ENCODE measurements at places on chromosomes 3 and 15.

DNA sequence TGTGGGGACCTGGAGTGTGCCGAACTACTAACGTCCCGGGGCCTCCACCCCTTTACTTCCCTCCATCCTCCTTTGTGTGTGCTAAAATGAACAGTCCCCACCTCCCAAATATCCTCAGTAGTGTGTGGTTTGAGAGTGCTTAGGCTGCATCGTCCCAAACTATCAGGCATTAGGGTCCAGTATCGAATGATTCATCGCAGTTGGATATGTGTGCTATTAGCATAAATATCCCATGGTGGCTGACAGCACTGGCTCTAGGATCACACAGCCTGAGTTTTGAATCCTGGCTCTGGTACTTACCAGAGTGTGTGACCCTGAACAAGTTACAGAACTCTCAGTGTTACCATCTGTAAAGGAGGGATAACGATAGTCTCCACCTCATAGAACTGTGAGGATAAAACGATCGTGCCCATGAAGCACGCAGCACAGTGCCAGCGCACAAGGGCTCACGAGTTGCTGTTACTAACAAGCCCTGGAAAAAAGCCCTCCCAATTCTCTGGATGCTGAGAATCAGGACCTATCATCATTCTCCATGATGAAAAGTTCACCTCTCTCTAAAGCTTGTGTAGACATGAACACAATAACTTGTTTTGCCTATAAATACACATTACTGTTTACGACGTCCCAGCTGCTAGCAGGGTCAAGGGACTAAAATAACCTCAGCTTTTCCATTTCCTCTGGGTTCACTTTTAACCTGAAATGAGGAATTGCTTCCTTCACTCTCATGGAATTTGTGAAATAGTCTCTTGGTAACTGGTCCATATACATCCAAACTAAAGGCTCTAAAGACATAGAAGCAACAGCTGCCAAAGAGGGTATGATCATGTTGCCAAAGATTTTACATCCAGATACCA, 51.0 kb downstream of the VGLL4 start:
- DNase-seq = no peak

DNA sequence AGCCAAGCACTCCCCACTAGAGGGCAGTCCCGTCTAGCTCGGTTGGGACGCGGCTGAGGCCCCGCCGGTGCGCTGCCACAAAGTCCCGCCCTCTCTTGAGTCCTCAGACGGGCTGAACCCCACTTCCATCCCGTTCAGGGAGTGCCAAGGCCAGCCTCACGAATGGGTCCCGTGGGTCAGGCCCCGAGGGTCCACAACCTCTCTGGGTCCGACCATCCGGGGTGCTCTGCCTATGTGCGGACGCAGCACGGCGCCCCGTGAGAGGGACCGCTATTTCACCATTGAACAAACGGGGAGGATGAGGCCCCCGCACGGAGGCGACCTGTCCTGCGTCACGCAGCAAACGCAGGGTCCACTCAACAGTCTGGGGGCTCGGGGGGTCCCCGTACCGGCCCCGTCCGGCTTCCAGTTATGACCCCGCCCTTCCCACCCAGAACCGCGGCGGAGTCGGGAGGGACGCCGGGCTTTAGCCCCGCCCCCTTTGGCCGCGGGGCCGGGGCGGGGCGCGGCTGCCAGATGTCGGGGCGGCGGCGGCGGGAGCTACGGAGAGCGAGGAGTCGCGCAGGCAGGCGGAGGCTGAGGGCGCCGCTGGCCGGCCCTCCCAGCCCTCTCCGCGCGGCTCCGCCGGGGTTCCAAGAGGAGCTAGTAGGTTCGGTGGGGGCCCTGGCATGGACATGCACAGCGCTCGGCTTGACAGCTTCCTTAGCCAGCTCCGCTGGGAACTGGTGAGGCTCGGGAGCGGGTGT, at the start of gene INKA1:
Gene INKA1 (plus strand): TSS at position 543 of the 746 bp plus-strand sequence. CDS start 132 bp downstream, at position 675.
- DNase-seq = peak; percentile 82

DNA sequence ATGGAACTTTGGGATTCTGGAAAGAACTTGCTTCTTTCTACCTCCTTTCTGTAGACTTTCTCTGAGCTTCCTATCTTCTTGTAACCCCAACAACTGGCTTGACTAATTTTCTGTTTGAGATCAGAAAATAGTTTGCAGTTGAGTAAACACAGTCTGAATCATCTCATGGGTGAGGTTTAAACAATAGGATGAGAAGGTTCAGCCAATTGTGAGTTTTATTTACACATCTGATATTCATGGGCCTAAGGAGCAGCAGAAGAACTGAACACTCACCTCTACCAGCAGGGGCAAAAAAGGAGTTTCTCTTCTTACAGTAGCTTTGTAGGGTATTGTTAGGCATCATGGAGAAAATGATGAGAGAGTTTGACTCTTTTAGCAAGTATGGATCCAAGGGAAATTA, 54.2 kb downstream of the DTWD1 start:
- no peak for DNase-seq

DNA sequence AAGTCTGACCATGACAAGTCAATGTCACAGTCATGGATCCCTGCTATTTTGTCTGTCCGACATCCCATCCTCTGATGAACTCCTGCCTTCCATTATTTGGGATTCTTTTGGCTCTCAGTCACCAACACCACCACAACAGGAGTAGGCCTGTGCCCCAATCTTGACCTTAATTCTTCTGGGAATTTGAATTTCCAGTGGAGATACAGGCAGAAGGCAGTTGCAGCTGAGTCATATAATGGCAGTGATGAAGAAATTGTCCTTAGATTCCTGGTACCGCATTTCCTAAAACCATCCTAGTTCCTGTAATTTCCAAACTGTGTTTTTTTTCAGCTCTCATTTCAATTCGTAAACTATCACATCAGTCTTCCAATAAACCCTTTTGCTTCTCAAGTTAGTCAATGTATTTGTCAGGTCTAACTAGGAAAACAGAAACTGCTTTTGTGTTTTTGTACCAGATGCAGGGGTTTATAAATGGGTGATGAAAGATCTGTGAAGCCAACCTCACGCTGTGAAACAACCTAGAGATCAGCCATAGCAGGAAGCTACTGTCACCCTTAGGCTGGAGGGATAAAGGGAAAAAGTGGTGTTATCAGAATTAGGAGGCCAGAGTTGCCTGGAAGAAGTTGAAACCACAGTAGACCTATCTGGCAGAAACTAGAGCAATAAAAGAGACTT, 126.3 kb upstream of the TMEM108 start:
- DNase-seq = no peak

- DNase-seq = no peak
Observed at GRCh38 chr3:191263365-191263764, 64.3 kb downstream of the OSTN start.

GRCh38 chr15:100889385-100890050, 9.9 kb downstream of the ALDH1A3 start:
- DNase-seq = no peak

DNA sequence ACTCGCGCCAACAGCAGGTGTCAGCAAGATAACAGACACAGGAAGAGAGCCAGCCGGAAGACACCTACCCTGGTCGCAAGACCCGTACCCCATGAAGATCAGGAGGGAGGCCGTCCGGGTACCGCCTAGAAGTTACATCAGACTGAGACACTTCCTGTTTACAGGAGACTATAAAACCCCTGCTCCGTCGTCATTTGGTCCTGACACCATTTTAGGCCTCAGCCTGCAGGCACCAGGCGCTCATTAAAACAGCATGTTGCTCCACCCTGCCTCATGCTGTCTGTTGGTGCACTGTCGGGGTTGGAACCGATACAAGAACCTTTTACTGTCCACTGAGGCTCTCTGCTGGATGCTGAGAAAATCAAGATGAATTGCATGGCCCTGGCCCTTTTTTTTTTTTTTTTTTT, 15.6 kb upstream of the PRTG start:
- DNase-seq = peak; percentile 32

All from CMK (cell line).